ENCODE measurements at places on chromosomes 3 and 15. TPM values are rescaled to one million over a fixed set of nuclear protein-coding genes. Genes with fewer than 3 reads are reported as not detected.

The TP63 gene
- not detected for total RNA-seq

The NOX5 gene
- total RNA-seq: 0.11 TPM

The LRRC15 gene
- 16.4 TPM for total RNA-seq

The KPNA4 gene
- 33.1 TPM for total RNA-seq

The ENTPD3 gene
- total RNA-seq: not detected

The LMOD3 gene
- not detected for total RNA-seq

The MESP1 gene
- not detected for total RNA-seq

The TEX55 gene
- total RNA-seq: not detected

The CEP63 gene
- 21.0 TPM for total RNA-seq

The CFAP91 gene
- not detected for total RNA-seq

The MUC13 gene
- total RNA-seq: 0.25 TPM

The RLBP1 gene
- total RNA-seq: not detected
